Spleen (tissue), 13 donors: ENCODE measurements at places on chromosomes 7 and 10. TPM values are rescaled to one million over a fixed set of nuclear protein-coding genes. Genes with fewer than 3 reads are reported as not detected.

GRCh38 chr7:148318102-148318811, 272.3 kb upstream of the C7orf33 start:
- no peak overlapping the region for H3K27ac ChIP-seq
- H3K36me3 ChIP-seq = no peaks in the 10 kb centered on the region
- no peak for DNase-seq
- H3K27me3 ChIP-seq = no peaks in the 10 kb centered on the region
- no peaks in the 10 kb centered on the region for H3K4me1 ChIP-seq

DNA sequence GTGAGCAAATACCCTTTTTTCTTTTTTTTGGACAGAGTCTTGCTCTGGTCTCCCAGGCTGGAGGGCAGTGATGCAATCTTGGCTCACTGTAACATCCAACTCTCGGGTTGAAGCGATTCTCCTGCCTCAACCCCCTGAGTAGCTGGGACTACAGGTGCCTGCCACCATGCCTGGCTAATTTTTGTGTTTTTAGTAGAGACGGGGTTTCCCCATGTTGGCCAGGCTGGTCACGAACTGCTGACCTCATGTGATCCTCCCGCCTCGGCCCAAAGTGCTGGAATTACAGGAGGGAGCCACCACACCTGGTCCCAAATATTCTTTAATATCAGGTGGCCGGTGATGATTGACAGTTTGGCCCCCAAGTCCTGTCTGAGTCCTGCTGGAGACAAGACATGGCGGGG, 6.6 kb downstream of the LAT2 start:
- H3K4me1 ChIP-seq = peaks cover 28% of the 10 kb centered on the region
- no peaks in the 10 kb centered on the region for H3K27me3 ChIP-seq
- DNase-seq = no peak
- H3K36me3 ChIP-seq = no peaks in the 10 kb centered on the region
- H3K27ac ChIP-seq = peak overlapping the region; percentile 82

DNA sequence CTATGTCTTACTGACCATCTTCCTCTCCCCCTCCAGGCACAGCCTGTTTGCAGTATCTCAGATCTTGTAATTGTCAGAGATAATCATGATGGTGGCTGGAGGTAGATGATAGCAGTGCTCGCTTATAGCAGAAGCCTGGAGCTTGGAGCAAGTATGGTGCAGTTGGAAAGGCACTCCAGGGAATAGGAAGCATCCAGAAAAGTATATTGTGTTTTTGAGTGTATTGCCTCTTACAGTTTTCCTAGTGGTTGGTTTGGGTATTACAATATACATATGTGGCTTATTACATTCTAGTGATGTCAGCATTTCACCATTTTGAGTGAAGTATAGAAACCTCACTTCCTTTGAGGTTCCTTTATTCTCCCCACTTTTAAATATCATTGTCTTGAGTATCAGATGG, 101.5 kb downstream of the STK31 start:
- H3K27ac ChIP-seq = no peak overlapping the region
- no peak overlapping the region for H3K4me3 ChIP-seq
- DNase-seq = no peak
- no peaks in the 10 kb centered on the region for H3K27me3 ChIP-seq
- no peaks in the 10 kb centered on the region for H3K4me1 ChIP-seq
- no peaks in the 10 kb centered on the region for H3K36me3 ChIP-seq

GRCh38 chr7:154776350-154776749, 226.6 kb downstream of the PAXIP1 start:
- no peak overlapping the region for H3K4me3 ChIP-seq
- H3K27me3 ChIP-seq = no peaks in the 10 kb centered on the region
- no peak overlapping the region for H3K27ac ChIP-seq
- DNase-seq = no peak

DNA sequence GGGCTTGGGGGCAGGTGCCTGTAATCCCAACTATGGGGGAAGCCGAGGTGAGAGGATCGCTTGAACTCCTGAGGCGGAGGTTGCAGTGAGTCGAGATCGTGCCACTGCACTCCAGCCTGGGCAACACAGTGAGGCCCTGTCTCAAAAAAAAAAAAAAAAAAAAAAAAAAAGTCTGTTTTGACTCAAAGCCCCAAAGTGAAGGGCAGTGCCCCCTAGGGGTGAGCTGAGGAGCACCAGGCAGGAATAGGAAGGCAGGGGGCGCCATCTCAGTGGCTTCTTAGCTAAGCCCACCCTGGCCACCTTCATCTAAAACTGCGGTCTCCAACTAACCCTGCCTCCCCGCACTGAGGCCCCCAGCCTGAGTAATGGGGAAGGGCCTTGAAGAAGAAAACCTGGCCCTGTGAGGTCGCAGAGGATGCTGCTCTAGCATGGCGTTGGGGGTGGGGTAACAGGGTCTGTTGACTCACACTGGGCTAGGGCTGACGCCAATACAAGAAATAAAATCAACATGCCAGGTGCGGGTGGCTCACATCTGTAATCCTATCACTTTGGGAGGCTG, 9.8 kb downstream of the PODXL start:
- H3K27ac ChIP-seq = no peak overlapping the region
- peak; percentile 49 for DNase-seq
- H3K4me1 ChIP-seq = no peaks in the 10 kb centered on the region
- no peaks in the 10 kb centered on the region for H3K27me3 ChIP-seq
- no peaks in the 10 kb centered on the region for H3K36me3 ChIP-seq

- peak; percentile 48 for DNase-seq
- no peaks in the 10 kb centered on the region for H3K36me3 ChIP-seq
- no peak overlapping the region for H3K27ac ChIP-seq
- no peak overlapping the region for H3K4me3 ChIP-seq
- peaks cover 6% of the 10 kb centered on the region for H3K4me1 ChIP-seq
These were observed 39.5 kb upstream of the DPYSL4 start for GRCh38 chr10:132146941-132147915.

DNA sequence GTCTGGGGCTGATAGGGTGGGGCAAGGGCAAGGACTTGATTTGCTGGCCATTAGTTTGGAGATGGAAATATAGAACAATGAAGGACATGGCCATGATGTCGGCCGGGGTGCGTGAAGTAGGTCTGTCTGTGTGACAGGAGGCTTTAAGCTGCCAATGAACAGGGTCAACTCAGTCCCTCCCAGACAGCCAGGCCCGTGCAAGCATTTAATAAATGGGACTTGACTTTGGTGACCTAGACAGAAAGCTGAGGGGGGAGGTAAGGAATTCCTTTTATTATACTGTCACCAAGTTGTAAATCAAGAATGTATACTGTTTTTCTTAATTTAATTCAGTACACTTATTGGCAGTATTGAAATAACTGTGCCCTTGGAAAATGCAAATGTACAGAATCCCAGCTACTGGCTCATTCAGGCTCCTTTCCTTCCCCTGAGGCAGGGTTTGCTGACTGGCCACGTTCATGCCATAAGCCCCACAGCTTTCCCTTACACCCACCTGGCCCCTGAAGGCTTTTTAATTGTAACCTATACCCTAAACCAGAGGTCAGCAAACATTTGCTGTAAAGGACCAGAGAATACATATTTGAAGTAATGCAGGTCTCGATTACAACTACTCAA, 87.2 kb downstream of the WIPF3 start:
- H3K4me3 ChIP-seq = no peak overlapping the region
- no peaks in the 10 kb centered on the region for H3K4me1 ChIP-seq
- DNase-seq = no peak
- H3K27ac ChIP-seq = no peak overlapping the region

DNA sequence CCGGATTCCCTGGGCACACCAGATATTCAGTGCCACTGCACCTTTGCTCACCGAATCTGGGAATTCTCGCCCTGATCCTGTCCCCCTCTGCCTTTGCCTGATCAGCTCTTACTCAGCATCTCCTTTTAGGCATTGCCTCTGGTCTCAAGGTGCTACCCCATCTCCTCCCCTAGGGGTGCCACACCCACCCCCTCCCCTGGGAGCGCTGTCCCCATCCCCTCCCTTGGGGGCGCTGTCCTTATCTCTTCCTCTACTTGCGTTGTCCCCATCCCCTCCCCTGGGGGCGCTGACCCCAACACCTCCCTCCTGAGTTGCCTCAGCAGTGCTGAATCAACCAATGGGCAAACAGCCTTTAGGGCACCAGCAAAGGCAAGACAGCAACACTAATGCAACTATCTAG, 686.9 kb upstream of the FOXK1 start:
- H3K4me3 ChIP-seq = no peak overlapping the region
- H3K36me3 ChIP-seq = no peaks in the 10 kb centered on the region
- H3K27me3 ChIP-seq = no peaks in the 10 kb centered on the region
- DNase-seq = no peak
- H3K4me1 ChIP-seq = no peaks in the 10 kb centered on the region
- no peak overlapping the region for H3K27ac ChIP-seq

DNA sequence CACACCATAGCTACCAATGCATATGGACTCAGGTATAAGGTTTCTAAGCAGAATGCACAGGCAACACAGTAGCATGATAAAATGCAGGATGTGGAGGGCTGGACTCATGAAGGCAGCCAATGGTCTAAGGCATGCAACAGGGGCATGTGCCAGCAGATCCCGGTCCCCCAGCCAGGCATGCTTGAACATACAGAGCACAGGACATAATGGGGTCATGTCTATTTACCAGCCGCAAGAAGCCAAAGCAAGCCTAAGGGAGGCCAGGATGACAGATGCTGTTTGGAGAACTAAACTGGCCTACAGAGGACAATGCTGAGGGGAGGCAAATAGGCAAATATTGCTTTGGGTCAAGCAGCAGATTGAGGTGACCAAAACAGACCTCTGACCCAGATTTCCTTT, 60.0 kb upstream of the PDLIM1 start:
- no peaks in the 10 kb centered on the region for H3K27me3 ChIP-seq
- no peaks in the 10 kb centered on the region for H3K36me3 ChIP-seq
- peak overlapping the region; percentile 58 for H3K27ac ChIP-seq
- H3K4me3 ChIP-seq = no peak overlapping the region
- no peak for DNase-seq
- H3K4me1 ChIP-seq = peaks cover 11% of the 10 kb centered on the region

DNA sequence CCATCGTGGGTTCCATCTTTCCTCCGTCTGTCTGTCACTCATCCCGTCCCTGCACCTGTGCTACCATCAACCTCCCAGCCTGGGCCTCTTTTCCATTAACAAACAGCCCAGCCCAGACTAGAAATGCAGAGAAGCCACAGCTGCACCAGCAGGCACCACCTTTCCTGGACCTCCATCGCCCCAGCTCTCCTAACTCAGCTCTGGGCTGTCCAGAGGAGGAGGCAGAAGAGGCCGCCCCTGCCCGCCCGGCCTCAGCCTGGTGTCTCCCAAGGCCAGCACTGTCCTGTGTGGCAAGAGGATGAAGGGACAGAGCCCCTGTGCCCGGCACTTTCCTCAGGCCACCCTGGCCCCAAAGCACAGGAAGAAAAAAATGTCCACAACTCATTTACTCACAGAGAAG, 225.6 kb downstream of the PTPRN2 start:
- DNase-seq = peak; percentile 66
- H3K27me3 ChIP-seq = peaks cover 12% of the 10 kb centered on the region
- H3K36me3 ChIP-seq = no peaks in the 10 kb centered on the region
- no peak overlapping the region for H3K27ac ChIP-seq
- H3K4me3 ChIP-seq = no peak overlapping the region

- H3K36me3 ChIP-seq = no peaks in the 10 kb centered on the region
- H3K27ac ChIP-seq = no peak overlapping the region
- no peak overlapping the region for H3K4me3 ChIP-seq
- DNase-seq = no peak
- peaks cover 48% of the 10 kb centered on the region for H3K27me3 ChIP-seq
- H3K4me1 ChIP-seq = no peaks in the 10 kb centered on the region
These were observed 132.1 kb upstream of the LANCL2 start for GRCh38 chr7:55233001-55233400.

- H3K4me1 ChIP-seq = no peaks in the 10 kb centered on the region
- H3K27me3 ChIP-seq = no peaks in the 10 kb centered on the region
- H3K4me3 ChIP-seq = no peak overlapping the region
- H3K36me3 ChIP-seq = no peaks in the 10 kb centered on the region
- no peak overlapping the region for H3K27ac ChIP-seq
These were observed 14.6 kb upstream of the NPS start for GRCh38 chr10:127534496-127534895.

GRCh38 chr7:135459076-135459475, 50.8 kb downstream of the CNOT4 start:
- no peak overlapping the region for H3K4me3 ChIP-seq
- H3K27ac ChIP-seq = no peak overlapping the region
- H3K4me1 ChIP-seq = peaks cover 39% of the 10 kb centered on the region
- H3K27me3 ChIP-seq = no peaks in the 10 kb centered on the region
- no peak for DNase-seq

- H3K27me3 ChIP-seq = no peaks in the 10 kb centered on the region
- peak; percentile 55 for DNase-seq
- H3K4me3 ChIP-seq = no peak overlapping the region
- H3K36me3 ChIP-seq = no peaks in the 10 kb centered on the region
- H3K27ac ChIP-seq = no peak overlapping the region
- no peaks in the 10 kb centered on the region for H3K4me1 ChIP-seq
These were observed 115.4 kb downstream of the WDR37 start for GRCh38 chr10:1171586-1171985.

- H3K27ac ChIP-seq = no peak overlapping the region
- no peaks in the 10 kb centered on the region for H3K27me3 ChIP-seq
- no peak for DNase-seq
- H3K36me3 ChIP-seq = no peaks in the 10 kb centered on the region
- no peak overlapping the region for H3K4me3 ChIP-seq
- no peaks in the 10 kb centered on the region for H3K4me1 ChIP-seq
These were observed 45.1 kb upstream of the AUTS2 start for GRCh38 chr7:69553190-69553589.

DNA sequence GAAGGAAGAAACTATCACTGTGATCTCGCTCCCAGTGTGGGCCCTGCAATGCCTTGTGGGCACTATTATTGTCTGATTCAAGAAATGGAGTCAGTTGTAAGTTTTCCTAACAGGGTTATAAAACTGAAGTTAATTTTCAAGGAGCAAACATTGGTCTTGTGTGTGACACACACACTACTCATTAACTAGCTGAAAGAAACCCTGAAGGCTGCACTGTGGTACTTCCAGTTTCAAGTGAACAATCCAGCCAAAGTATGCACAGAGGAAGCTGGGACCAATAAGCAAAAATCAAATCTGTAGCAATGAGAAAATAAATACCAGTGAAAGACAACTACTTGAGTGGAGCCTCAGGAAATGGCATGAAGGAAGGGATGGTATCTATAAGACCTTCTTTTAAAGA, 506.6 kb upstream of the POT1 start:
- H3K4me1 ChIP-seq = no peaks in the 10 kb centered on the region
- no peak for DNase-seq
- H3K27ac ChIP-seq = no peak overlapping the region
- H3K36me3 ChIP-seq = no peaks in the 10 kb centered on the region
- no peak overlapping the region for H3K4me3 ChIP-seq

DNA sequence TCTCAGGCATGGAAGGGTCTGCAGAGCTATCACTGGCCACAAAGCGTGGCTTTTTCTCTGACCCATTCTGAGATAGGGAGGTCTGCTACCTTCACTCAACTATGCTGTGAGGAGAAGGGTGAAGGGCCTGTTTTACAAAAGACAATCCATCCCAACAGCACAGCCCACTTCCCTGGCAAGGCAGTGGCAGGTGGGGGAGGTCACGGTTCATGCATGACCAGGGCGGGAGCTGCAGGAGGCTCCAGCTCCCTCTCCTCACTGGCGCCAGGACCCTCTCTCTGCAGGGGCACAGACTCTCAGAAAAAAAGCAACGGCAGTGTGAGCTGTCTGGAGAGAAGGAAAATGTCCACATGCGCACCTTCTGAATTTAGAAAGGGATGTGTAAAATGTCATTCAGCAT, 28.5 kb downstream of the GRB10 start:
- no peaks in the 10 kb centered on the region for H3K36me3 ChIP-seq
- no peak overlapping the region for H3K27ac ChIP-seq
- no peaks in the 10 kb centered on the region for H3K4me1 ChIP-seq
- DNase-seq = no peak
- H3K27me3 ChIP-seq = no peaks in the 10 kb centered on the region

Gene LIPK
- not detected for polyA plus RNA-seq

Gene NANOS1
- 0.38 TPM for polyA plus RNA-seq

Gene LOXL4
- 0.44 TPM for polyA plus RNA-seq

Gene TMED4
- polyA plus RNA-seq = 26.1 TPM

Gene KCP
- 0.06 TPM for polyA plus RNA-seq

Gene SLC16A12
- polyA plus RNA-seq = 0.12 TPM

Gene HEPACAM2
- 0.06 TPM for polyA plus RNA-seq
